ENCODE measurements at places on chromosomes 6 and 20.

DNA sequence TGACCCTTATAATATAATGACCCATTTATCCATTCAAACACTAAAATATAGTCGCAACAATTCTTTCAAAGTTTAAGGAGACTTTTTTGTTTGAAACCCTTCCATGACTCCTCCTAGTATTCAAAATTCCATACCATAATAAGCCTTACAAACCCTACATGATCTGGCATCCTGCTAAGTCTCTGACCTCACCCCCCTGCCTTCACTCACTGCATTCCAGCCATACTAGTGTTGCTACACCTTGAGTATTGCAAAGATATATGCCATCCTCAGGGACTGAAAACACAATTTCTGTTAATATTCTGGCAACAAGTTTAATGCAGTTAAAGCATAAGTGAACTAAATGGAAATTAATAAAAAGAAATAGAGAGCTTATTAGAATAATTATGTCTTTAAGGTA lies 168.4 kb downstream of the EYS start:
- DNase-seq: no peak

- no peak for DNase-seq
Measured at GRCh38 chr6:37050045-37050853, 44.8 kb downstream of the FGD2 start.

- DNase-seq: no peak
Measured at GRCh38 chr6:26109772-26110171, 22.5 kb downstream of the HFE start.

- DNase-seq: no peak
Measured at GRCh38 chr6:11688425-11688709, 90.2 kb downstream of the ADTRP start.

DNA sequence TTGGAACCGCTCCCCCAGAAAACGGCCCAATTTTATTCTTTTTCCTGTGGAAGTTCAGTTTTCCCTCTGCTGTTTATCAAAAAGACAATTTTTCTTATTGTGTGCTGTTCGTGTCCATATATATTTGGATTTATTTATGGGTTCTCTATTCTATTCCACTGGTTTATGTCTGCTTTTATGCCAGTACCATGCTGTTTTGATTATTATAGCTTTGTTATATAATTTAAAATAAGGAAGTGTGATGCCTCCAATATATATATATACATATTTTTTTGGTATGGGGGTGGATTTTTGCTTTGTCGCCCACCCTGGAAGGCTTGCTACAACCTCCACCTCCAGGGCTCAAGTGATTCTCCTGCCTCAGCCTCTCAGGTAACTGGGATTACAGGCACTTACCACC lies 103.3 kb downstream of the TFAP2B start:
- DNase-seq: no peak

Measured in iPS DF 6.9 (cell line).